T-helper 2 cell treated with Interferon-gamma antibody and Interleukin-4, amounts not matched to agents 100 ng/mL and 5 ng/mL, for 36 hours (primary cell): ENCODE measurements at places on chromosomes 11 and 22. TPM values are rescaled to one million over a fixed set of nuclear protein-coding genes. Genes with fewer than 3 reads are reported as not detected.

SMIM35 gene
- total RNA-seq: 3.9 TPM in 2 replicates

SLC5A4 gene
- not detected in 2 replicates for total RNA-seq

FADS3 gene
- total RNA-seq: 5.0 and 5.3 TPM in 2 replicates

OR52I1 gene
- total RNA-seq: not detected in 2 replicates
